Renal pelvis (tissue), 12 donors: ENCODE measurements at places on chromosomes 2 and 18. TPM values are rescaled to one million over a fixed set of nuclear protein-coding genes. Genes with fewer than 3 reads are reported as not detected.

The C2orf81 gene
- polyA plus RNA-seq: 9.2 TPM

The UGT1A10 gene
- polyA plus RNA-seq: not detected

The DSC3 gene
- polyA plus RNA-seq: 2.6 TPM

DNA sequence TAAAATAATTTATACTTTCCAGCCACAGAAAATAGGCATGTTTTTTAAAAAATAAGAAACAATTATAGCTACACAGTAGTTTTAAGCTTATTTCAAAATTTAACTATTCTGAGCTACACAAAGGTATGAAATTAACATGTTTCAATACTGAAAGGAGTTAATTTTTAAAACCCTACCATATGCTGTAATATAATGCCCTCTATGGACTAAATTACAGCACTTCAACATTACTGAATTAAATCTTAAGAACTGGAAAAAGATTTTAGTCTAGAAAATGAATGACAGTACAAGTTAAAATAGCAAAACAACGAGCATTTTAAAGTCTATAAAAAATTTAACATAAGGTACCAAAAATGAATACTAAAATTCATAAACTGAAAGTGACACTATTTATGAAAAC, 36.3 kb downstream of the RTN4 start:
- DNase-seq: no peak

- no peak for DNase-seq
Measured at GRCh38 chr18:74521068-74521725, 13.1 kb upstream of the CNDP1 start.

DNA sequence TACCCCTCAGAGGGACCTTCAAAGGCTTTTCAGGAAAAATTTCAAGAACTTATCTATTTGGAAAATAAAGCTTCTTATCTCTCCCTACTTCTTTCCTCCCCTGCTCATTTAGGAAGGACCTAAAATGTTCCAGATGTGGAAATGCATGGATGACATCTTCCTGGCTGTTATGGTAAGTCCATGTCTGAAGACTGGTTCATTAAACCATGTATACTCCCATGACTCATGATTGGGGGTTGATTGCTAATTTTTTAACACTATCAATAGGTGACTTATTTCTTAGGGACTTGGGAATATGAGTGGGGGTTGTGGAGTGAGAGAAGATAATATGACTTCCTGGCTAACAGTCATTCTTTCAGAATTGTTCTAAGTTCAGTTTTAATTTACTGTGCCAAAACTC, 104.0 kb upstream of the PARD3B start:
- DNase-seq: no peak

- DNase-seq: no peak
Measured at GRCh38 chr18:59026831-59027410, 112.8 kb upstream of the SEC11C start.
